ENCODE measurements at places on chromosomes 1 and 21. TPM values are rescaled to one million over a fixed set of nuclear protein-coding genes. Genes with fewer than 3 reads are reported as not detected.

FMO5 gene
- 2.8 TPM for total RNA-seq

HSF2BP gene
- 1.5 TPM for total RNA-seq

ARHGEF19 gene
- total RNA-seq = 30.4 TPM

THEM5 gene
- total RNA-seq = not detected

HIVEP3 gene
- 5.2 TPM for total RNA-seq

NEGR1 gene
- total RNA-seq = 10.3 TPM

ISG20L2 gene
- total RNA-seq = 11.7 TPM

AADACL3 gene
- total RNA-seq = not detected

- DNase-seq = no peak
Measured at GRCh38 chr1:204889681-204890383, 19.2 kb downstream of the NFASC start.

DNA sequence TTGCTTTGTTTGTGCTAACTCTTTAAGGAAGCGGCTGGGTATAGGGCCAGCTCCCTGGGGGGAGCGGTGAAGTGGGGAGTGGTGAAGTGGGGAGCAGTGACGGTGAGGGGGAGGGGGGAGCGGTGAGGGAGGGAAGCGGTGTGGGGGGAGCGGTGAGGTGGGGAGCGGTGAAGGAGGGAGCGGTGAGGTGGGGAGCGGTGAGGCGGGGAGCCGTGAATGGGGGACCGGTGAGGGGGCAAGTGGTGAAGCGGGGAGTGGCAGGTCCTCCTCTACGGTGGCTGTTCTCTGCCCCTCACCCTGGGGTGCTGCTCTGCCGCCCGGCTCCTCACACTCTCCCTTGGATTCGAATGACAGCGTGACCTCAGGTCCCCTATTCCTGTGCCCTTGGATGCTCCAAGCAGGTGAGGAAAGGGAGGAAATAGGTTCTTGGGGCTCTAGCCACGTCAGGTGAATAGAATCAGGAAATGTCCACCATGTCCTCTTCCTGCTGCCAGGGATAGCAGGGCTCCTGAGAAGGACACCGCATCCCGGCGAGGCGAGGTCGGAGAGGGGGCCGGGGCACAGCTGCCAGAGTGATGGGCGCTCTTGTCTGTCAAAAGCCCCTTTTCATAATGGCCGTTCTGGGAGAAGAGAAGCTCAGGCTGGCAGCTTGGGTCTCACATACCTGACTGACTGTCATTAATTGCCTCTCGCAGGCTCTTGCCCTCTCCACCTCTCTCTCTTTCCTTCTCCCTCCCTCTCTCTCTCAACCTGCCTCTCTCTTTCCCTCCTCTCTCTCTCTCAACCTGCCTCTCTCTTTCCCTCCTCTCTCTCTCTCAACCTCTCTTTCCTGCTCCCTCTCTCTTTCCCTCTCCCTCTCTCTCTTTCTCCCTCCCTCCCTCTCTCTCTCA is 134.2 kb downstream of the PGBD5 start:
- no peak for DNase-seq

DNA sequence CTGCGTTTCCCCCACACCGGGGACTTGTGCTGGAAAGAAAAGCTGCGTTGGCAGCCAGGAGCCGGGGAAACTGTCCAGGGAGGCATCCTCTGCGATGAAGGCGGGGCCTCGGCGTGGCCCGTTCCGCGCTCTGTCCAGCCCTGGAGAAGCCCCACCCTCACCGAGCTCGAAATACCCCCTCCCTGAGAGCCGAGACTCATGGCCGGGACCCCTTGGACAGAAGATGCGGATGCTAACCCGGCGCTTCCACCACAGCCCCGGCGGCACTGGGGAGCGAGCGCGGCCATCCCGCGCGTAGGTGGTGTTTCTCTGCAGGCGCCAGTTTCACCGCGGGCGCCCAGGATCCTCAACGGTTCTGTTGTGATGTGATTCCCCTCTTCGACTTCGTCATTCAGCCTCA is 31.6 kb downstream of the PDE9A start:
- DNase-seq = no peak

DNA sequence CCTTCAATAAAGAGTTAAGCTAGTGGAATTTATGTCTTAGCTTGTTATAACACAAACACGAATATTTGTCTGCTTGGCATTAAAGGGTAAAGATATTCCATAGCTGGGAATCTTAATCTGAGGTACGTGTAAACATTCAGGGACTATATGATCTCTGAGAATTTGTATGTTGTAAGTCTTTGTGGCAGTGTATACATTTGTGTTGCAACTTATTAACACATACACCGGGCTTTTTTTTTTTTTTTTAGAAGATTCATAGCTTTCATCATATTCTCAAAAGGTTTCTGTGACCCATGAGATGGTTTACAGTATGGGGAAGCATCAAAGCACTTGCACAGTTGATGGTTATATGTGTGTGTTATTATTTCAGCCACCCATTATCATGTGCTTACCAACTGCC is 3.0 kb downstream of the GGPS1 start:
- no peak for DNase-seq

DNA sequence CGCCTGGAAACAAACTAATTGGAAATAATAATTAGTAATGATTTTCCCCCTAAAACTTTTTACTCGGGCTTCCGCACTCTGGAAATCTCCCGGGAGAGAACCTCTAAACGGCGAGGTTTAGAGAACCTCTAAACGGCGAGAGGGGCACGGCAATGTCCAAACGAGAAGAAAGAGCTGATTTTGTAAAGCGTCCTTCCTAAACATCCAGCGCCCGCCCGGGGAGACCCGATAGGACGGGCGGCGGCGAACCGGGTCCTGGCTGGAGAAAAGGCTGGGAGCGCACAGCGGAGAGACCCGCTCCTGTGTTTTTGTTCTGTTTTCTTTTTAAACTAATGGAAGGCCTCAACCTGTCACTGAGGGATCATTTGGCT is 1.6 kb downstream of the PAX7 start:
- DNase-seq = no peak

DNA sequence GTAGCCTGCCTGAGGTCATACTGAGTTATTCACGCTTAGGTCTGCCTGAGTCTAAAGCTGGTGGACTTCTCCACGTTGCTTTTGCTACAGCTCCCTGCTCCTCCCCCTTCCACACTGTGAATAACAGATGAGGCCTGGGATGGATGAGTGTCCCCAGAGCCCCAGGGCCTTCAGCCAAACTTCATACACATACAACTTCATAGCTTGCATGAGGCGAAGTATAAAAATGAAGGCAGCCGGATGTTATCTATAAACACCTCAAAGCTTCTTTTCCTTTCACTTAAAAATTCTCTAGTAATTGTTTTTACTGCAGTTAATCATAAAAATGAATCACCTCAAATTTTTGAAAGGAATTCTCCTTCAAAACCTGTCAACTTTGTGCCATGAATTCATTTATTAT is 70.2 kb downstream of the DAB1 start:
- no peak for DNase-seq

DNA sequence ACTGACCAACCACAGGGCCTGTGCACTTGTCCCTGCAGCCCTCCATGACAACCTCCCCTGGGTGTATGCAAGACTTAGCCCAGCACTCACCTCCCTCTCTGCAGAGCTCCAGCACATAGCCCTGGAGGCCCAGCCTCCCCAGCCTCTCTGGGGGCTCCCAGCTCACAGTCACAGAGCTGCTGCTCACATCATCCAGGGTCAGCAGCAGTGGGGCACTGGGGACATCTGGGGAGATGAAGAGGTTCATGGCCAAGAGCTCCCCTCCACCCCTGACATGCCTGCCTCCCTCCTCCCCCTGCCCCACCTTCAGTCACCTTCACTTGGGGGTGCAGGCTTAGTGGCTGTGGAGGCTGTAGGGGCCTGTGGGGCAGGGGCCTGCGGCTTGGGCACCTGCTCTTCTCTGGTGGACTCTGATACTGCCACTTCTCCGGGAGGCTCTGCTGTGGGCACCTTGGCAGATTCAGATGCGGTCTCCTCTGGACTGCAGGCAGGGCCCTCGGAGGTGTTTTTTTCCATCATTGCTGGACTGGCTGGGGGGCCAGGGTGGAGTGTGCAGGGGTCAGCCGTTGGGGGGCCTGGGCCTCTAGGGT is at the start of gene MYBPH:
Gene MYBPH, minus strand, starts transcription at position 590 of the 590 bp plus-strand sequence. Its CDS starts 71 bp downstream, at position 519.
- peak; percentile 12 for DNase-seq

DNA sequence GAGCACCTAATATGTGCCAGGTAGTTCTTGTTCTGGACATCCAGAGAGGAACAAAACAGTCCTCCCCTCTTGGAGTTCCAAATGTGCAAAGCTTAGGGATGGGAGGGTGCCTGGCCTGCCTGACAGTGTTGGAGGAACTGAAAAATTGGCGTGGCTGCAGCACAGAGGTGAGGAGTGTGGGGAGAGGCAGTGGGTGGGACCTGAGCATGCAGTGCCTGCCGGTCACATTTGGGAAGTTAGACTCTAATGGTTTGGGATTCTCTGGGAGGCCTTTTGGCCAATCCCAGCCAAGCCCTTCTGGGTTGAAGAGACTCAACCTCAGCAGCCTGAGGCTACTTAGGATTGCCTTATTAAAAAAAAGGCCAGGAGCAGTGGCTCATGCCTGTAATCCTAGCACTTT is 2.3 kb upstream of the TCEA3 start:
- DNase-seq = no peak

- no peak for DNase-seq
Measured at GRCh38 chr1:100565533-100565932, 27.6 kb downstream of the GPR88 start.
